ENCODE measurements at places on chromosomes 6 and 20. TPM values are rescaled to one million over a fixed set of nuclear protein-coding genes. Genes with fewer than 3 reads are reported as not detected.

GRCh38 chr6:19999319-20000191, 162.4 kb downstream of the ID4 start:
- H3K36me3 ChIP-seq, result no peaks in the 10 kb centered on the region
- DNase-seq, result no peak
- no peaks in the 10 kb centered on the region for H3K27me3 ChIP-seq
- H3K4me1 ChIP-seq, result no peaks in the 10 kb centered on the region

DNA sequence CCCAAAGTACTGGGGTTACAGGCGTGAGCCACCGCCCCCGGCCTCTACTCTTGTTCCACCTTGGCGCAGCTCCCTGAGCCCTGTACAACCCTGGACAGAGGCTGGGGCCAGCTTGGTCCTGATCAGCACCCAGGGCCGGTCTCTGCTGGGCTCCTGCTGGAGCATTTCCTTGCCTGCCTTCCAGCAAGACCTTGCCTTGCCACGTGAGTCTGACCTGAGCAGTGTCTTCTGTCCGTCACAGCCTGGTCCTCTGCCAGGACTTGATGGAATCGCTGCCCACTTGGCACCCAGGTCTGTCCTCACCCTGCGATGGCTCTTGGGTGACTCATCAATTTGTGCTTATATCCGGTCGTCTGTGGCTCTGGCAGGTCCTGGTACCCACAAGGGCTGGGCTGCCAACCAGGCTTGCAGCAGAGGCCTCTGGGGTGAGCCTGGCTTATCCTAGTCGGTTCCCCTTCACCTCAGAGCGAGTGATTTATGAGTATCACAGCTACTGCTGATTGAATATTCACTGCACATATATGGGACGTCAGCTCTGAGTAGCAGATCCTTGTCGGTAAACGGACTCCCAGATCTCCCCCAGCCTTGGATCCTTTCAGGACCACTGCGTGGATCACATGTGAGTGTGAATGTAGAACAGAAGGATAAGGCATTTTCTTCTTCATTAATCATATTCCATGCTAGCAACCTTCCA, 10.1 kb upstream of the SULF2 start:
- no peak overlapping the region for H3K4me3 ChIP-seq
- H3K36me3 ChIP-seq, result no peaks in the 10 kb centered on the region
- no peaks in the 10 kb centered on the region for H3K27me3 ChIP-seq
- DNase-seq, result peak; percentile 62
- peaks cover 2% of the 10 kb centered on the region for H3K4me1 ChIP-seq

DNA sequence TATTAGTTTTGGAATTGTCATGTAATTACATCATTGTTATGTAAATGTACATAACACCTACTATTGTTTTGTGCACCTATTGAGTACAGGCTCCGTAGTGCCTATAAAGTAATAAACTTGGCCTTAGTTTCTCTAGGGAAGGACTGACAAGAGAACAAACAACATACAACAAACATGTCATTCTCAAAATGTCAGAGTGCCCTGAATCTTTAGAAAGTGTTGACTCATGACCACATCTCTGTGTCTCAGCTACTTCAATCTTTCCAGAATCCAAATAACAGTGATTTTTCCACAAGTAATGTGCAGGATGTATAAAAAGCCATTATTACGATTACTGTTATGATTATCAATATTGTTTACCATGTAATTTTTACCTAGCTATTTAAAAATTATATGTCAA, 17.2 kb downstream of the LAMP5 start:
- peaks cover 6% of the 10 kb centered on the region for H3K27me3 ChIP-seq
- no peaks in the 10 kb centered on the region for H3K4me1 ChIP-seq
- no peak overlapping the region for H3K27ac ChIP-seq
- DNase-seq, result no peak
- no peak overlapping the region for H3K4me3 ChIP-seq
- H3K36me3 ChIP-seq, result no peaks in the 10 kb centered on the region

DNA sequence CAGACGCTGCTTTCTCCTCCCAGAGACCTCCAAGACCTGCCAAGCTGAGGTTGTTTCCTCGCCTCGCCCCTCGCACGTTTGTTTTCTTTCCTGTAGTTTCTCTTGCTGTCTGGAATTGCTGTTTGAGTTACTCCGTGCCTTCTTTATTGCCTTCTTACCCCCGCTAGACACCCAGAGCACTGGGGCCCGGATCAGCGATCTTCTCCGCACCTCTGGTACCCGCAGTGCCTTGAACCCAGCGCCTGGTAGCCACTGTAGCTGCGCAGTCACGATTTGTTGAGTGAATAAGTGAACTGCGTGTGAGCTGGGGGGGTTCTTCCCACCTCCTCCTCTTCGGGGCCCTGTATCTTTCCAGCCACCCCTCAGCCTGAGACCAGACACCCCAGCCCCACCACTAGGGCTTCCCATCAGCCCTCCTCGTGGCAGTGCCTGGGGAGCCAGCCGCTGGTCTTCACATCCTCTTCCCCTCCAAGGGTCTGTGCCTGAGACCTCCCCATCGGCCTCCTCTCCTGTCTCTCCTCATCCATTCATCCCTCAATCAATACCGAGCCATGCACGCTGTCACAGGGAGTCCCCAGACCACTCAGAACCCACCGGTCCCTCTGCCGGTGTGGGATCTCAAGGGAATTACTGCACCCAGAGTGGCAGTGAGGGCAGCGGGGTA, 849 bp upstream of the BMP7 start:
- no peak for DNase-seq
- peaks cover 20% of the 10 kb centered on the region for H3K27me3 ChIP-seq
- no peak overlapping the region for H3K27ac ChIP-seq
- H3K4me1 ChIP-seq, result no peaks in the 10 kb centered on the region
- no peaks in the 10 kb centered on the region for H3K36me3 ChIP-seq
- no peak overlapping the region for H3K4me3 ChIP-seq

GRCh38 chr6:12804952-12805645, 88.5 kb downstream of the PHACTR1 start:
- DNase-seq, result peak; percentile 87
- H3K36me3 ChIP-seq, result no peaks in the 10 kb centered on the region
- no peaks in the 10 kb centered on the region for H3K27me3 ChIP-seq
- H3K4me1 ChIP-seq, result no peaks in the 10 kb centered on the region
- no peak overlapping the region for H3K4me3 ChIP-seq

The TBX18 gene
- 2.4 TPM for polyA plus RNA-seq

Measured in fibroblast of lung (primary cell).